Endothelial cell (in vitro differentiated cells): ENCODE measurements at places on chromosomes 1 and 21. TPM values are rescaled to one million over a fixed set of nuclear protein-coding genes. Genes with fewer than 3 reads are reported as not detected.
A peak's percentile ranks its signal among the peaks of the same experiment; 100 is the strongest.

DNA sequence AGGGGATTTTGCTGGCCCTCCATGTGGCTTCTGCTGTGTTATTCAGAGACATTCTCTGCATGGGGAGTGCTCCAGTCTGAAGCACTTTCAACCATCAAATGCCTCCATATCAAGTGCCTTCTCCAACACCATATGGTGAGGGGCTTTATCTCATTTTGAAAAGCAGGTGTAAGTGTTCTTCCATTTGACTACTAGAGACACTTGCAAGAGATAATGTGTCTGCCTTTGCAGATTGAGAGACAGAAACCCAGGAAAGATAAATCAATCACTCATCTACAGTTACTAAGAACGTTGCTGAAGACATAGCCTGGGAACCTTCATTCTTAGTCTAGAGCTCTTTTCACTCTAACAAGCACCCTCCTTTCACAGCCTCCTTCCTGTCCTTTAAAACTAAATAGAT, 29.5 kb upstream of the REG4 start:
- H3K4me3 ChIP-seq = no peak overlapping the region
- no peaks in the 10 kb centered on the region for H3K27me3 ChIP-seq

GRCh38 chr1:3775490-3776230, 3.1 kb downstream of the SMIM1 start:
- H3K27ac ChIP-seq = no peak overlapping the region
- H3K4me1 ChIP-seq = no peaks in the 10 kb centered on the region
- DNase-seq = peak; percentile 31
- H3K4me3 ChIP-seq = no peak overlapping the region
- H3K36me3 ChIP-seq = peaks cover 14% of the 10 kb centered on the region
- peaks cover 3% of the 10 kb centered on the region for H3K27me3 ChIP-seq

The KDF1 gene
- 0.21 TPM for total RNA-seq

DNA sequence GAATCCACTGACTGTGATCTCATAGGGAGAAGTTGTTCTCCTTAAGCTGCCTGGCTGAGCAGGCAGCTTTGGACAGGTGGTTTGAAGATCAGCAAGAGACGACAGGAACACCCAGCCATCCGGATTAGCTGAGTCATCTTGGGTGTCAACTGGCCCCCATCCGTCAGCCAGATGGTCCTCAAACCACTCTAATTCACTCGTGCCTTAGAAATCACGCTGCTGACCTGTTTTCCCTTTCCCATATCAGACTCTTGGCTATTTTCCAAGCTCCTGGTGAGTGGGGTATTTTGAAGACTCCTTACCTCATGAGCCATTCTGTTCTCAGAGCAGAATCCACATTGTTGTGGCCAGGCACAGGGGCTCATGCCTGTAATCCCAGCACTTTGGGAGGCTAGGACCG, 149.1 kb upstream of the L1TD1 start:
- no peak for DNase-seq
- no peaks in the 10 kb centered on the region for H3K27me3 ChIP-seq
- H3K4me1 ChIP-seq = peaks cover 15% of the 10 kb centered on the region
- no peak overlapping the region for H3K4me3 ChIP-seq
- H3K27ac ChIP-seq = no peak overlapping the region
- H3K36me3 ChIP-seq = no peaks in the 10 kb centered on the region

GRCh38 chr1:54317084-54317483, 89.1 kb downstream of the SSBP3 start:
- DNase-seq = no peak
- H3K36me3 ChIP-seq = peaks cover 6% of the 10 kb centered on the region
- peaks cover 6% of the 10 kb centered on the region for H3K27me3 ChIP-seq
- no peak overlapping the region for H3K27ac ChIP-seq
